ENCODE measurements at places on chromosomes 3 and 15.

DNA sequence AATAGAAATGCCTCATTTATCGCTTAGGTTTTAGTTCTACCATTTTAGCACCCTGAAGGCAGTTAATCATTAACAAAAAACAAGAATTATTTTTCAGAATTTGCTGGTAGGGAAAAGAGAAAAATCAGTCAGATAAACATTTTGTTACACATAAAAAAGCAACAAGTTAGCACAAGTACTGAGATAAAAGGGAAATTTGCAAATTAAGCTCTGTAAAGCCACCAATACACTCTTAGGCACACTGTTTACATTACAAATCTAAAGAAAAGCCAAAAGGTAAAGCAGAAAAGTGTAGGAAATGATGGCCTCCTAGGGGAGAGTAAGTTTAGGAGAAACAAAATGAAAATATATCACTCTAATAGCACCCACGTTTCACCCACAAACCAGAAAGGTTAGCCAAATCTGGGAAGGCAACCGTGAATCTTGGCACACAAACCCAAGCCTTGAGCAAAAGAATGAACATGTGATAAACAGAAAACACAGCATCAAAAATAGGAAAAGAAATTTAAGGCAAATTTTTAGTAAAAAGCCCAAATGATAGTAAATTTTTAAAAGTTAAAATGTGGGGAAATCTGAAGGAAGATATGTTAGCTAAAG, 1.6 kb upstream of the SATB1 start:
- DNase-seq = no peak

DNA sequence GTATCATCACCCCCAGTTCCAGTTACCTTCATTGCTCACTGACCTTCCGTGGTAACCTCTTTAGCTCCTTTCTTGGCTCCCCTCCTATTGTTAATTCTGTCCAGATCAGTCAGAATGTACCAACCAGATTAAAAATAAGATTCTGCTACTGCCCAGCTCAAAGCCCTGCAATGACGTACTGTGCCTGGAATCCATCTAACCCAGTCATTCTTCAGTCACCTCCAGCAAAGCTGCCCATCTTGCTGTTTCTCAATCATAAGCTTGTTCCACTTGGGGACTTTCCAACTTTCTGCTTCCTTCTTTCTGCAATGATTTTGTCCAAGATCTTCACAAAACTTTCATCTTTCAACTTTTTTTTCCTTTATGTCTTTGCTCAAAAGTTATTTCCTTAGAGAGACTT, 512.0 kb upstream of the ZNF385D start:
- no peak for DNase-seq

- DNase-seq = no peak
Measured at GRCh38 chr15:78035321-78035751, 42.2 kb downstream of the TBC1D2B start.

DNA sequence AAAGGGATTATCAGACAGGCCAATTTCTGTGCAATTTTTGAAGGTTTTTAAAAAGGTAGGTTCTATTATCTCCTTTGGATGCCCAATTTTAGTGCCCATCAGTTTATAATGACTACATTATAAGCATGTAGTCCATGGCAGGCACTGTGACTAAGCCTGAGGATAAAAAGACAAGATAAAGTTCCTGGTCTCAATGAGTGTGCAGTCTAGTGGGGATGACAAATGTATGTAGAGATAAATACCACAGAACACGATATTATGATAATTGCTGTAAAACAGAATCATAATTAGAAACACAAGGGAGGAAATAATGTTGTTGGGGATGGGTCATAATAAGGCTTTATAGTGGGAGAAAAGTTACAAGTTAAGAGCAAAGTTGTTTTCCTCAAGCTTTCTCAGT, 163.1 kb downstream of the ZNF385D start:
- no peak for DNase-seq

- DNase-seq = no peak
Measured at GRCh38 chr15:48477795-48478360, 146.6 kb downstream of the DUT start.

DNA sequence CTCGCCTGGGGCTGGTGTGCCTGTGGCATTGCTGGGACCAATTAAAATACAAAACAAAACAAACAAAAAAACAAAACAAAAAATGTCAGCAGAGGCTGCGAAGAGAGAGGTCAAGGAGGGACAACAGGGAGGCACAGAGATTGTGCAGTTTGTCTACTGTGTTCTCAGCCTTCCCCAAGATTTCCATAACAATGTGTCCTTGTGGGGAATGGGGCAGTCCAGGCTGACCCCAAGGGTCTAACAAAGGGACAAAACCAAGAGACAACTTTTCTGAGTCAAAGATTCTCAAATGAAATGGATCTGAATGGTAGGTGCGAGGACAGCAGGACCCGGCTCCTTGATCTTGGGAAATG, 46.4 kb upstream of the TRPM1 start:
- DNase-seq = no peak

GRCh38 chr15:27561816-27562215, 537.3 kb downstream of the OCA2 start:
- no peak for DNase-seq

GRCh38 chr3:18153571-18154173, 271.5 kb downstream of the SATB1 start:
- DNase-seq = no peak

DNA sequence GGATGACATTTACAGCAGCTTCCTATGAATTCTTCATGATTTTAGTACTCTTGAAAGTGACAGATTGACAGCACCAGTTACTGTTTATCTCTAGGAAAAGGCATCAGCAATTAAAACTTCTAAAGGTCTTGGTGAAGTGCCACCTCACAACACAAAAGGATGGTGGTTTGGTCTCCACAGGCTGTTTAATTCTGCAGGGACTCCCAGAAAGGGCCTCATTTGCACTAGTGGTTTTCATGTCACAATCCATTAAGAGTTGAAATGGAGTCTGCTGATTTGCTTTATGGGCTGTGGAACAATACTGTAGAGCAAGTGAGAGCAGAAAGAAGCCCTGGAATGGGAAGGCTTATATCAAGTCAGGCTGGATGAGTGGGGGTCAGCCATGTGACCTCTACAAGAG, 225.3 kb upstream of the KCNMB2 start:
- DNase-seq = no peak

DNA sequence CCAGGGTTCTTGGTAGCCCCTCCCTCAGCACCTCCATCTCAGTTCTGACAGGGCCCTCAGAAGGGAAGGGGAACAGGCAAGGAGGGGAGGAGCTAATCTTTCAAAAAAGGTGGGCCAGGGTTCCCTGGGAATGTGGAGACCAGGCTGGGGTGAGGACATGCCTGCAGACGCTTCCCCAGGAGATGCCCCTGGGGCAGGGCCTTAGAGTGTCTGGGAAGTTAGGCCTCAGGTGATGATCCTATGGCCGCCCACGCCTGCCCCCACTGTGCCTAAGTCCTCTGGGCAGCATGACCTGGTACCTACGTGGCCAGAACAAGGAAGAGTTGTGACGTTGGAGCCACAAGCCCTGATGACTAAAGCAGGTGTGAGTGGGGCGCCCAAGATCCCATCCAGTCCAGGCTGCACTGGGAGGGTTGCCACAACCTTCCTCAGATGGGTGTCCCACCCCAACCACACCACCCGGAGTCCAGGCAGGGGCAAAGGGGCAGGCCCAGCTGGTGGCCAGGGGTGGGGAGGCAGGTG, 3.9 kb upstream of the SEMA3B start:
- no peak for DNase-seq

DNA sequence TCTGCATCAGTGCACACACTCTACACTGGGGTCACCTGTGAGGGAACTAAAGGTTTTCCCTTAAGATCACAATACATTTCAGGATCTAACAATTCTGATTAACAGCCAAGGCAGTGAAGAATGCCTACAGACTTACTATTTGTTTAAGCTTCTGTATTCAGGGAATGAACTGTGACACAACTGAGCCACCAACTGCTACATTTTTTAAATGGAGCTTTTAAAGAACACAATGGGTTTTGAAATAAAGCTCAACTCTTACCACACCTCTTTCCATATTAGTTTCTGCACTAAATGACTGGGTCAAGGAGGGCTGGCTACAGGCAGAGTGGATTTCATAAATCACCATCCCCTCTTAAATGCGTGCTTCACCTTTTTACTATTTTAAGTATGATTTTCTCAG, 100.2 kb downstream of the TMCC1 start:
- DNase-seq = peak; percentile 34

DNA sequence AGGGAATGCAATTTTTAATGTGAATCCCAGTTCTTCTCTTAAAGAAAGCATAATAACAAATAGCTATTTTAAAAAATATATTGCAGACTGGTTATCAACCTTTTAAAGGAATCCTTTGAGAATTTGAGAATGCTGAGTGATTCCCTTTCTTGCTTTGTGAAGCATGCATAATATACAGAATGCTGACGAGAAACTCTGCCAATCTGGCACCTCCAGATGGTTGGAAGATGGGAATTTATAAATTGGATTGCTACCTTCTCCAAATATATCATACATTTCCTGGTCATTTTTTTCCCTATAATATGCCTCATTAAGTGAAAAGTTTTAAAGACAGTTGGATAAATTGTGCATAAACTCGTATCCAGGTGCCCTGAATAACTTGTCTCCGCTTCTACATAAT, 333.9 kb upstream of the ARPP21 start:
- no peak for DNase-seq

- peak; percentile 6 for DNase-seq
Measured at GRCh38 chr3:149765762-149766334, 13.6 kb upstream of the COMMD2 start.

GRCh38 chr3:49779358-49780079, 6.8 kb downstream of the IP6K1 start:
- no peak for DNase-seq

- DNase-seq = no peak
Measured at GRCh38 chr3:135169651-135170050, 374.6 kb downstream of the EPHB1 start.

DNA sequence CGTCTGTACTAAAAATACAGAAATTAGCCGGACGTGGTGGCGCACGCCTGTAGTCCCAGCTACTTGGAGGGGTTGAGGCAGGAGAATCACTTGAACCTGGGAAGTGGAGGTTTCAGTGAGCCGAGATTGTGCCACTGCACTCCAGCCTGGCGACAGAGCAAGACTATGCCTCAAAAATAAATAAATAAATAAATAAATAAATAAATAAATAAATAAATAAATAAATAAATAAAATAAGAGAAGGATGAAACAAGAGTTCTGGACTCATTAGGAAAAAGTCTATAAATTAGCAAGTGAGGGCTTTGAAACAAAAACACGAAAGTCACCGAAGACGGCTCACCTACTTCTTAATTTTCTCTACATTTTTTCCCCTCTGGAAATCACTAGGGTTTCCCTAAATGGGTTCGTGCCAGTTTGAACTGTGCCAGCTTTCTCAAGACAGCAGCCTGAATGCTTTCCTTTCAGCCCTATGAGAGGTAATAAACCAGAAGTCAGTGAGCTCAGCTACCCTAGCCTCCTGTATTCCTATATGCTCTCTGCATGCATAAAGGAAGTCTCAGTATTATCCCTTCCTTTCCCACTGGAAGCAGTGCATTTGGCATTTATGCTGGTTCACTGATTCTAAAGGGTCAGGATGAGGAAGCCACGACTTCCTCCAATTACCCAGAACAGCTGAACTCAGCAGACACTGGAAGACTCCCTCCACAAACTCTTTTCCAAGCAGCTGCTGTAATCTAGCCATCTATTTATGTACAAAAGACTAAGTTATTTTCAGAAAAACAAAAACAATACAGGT, 266.9 kb downstream of the ZBBX start:
- no peak for DNase-seq

- peak; percentile 58 for DNase-seq
Measured at GRCh38 chr15:100170291-100171210, 171.2 kb downstream of the ADAMTS17 start.

DNA sequence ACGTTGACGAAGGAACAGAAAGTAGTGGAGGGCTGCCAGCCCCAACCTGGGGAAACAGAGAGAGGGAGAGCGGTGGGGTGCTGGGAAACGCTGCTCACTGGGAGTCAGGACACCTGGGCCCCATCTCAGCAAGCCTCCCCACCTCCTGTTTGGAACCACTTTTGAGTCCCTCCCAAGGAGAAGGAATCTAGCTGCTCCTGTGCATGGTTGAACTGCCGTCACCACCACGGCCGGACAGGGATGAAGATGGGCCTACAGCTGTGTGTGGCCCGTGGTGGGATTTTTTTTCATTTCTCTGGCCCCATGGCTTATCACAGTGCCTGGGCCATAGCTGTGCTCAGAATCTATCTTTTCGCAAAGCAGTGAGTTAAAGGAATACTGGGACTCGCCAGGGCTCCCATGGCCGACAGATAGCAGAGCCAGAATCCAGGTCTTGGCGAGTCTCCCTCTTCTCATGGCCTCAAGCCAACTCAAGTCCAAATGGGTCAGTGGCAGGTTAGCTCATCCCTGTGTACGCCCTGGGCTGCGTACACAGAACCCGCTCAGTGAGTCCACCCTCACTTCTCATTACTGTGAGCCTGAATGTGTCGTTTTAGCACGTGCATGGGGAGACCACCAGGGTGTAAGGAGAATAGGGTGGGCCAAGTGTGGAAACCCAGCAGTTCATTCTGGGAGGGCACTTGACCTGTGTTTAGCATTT, 271.2 kb downstream of the FAM43A start:
- no peak for DNase-seq

DNA sequence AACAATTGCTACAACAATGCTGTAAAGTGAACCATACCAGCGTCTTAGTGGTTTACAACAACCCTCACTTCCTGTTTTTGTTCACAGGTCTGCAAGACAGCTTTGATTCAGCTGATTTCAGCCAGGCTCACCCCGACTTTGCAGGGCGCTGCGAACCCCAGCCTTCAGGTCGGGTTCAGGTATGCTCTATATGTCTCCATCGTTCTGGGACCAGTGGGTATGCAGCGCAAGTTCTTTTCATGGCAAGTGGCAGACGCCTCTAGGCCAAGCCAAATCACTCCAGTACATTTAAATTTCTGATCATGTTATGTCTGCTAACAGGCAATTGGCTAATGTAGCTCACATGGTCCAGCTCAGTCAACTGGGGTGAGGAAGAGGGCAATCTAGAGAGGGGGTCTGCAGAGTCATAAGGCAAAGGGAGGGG, 52.4 kb upstream of the RGMA start:
- peak; percentile 39 for DNase-seq

DNA sequence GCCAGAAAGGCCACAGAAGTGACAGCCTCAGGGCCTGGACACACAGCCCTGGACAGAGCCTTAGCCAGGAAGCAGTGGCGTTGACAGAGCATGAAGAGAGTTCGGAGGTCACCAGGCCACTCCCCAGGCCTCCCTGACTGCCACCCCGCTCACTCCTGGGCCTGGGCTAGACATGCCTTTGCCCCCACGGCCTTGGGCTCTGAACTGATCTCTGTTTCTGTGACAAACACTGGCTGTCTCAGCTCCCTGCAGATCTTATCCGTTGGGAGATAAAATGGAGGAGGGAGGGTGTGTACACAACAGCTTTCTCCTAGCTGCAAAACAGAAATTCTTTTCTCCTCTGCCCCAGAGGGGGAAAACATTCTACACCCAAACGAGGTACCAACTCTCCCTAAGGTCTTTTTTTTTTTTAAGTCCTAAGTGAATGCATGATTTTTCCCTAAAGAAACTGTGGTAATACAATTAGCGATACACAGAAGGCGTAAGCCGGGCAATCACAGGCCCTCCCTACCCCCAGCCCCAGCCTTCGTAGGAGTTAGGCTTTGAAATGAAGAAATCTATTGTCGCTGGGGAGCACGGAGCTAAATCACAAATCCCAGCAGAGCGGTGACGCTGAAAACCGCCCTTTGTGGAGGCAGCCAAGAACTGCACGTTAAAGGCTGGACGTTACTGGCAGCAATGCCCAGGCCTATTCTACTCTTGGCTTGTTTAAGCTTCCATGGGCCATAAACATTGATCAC, 45.0 kb downstream of the SRGAP3 start:
- no peak for DNase-seq

Measured in activated CD4-positive, alpha-beta T cell treated with anti-CD3 and anti-CD28 coated beads, Interleukin-2, amount 50 U/mL, for 16 hours (primary cell).